Effector CD8-positive, alpha-beta T cell (primary cell): ENCODE measurements at places on chromosomes 2 and 18.

DNA sequence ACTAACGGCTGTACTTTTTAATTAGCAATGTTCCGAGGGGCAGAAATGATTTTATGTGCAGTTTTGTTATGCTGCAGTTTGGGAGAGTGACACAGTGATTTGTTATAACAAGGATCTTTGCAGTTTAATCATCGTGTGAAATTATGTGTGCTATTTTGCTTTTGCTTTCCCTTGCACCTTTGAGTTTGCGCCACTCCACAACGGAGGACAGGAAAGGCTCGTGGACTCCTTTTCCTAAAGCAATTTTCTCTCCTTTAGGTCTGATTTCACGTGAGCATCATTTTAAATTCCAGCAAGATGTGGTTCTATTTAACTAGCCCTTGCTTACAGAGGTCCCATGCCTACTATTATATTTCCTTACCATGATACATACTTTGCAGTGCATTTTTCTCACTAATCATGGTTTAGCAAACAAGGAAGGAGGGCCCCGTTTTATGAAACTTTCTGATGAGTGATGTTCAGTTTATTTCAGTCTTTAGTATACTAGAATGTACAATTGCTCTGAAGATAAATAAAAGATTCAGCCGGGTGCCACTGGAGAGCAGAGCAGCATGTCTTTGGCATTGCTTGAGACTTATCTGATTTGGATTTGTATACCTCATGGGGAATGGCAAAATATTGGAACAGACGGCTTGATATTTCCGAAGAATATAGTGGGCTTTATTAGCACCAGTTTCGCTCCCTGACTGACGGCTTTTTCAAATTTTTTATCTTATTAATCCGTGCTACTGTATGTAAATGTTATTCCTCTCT is 528.2 kb upstream of the FANCL start:
- no peak for DNase-seq

- DNase-seq, result no peak
Measured at GRCh38 chr2:226064932-226065570, 665.5 kb downstream of the NYAP2 start.

- DNase-seq, result no peak
Measured at GRCh38 chr2:171747371-171747770, 60.1 kb downstream of the DYNC1I2 start.

GRCh38 chr2:100831831-100832230 is 11.9 kb downstream of the NPAS2 start:
- DNase-seq, result no peak

DNA sequence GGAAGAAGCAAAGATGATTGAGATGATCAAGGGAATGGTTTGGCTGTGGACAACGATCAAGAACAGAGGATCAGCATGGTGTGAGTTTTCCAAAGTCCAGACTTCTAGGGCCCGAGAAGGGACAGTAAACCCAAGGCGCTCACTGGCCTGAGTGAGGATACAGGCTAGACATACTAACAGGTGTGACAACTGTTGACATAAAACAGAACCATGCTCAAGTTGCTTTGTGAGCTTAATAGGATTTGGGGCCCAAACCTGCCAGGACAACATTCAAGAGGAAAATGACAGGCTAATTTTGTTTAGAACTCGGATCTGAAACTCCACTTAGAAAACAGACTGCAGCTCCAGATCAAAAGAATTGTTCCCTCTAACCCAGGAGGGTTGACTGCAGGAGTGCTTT is 68.1 kb upstream of the ACKR3 start:
- DNase-seq, result no peak

DNA sequence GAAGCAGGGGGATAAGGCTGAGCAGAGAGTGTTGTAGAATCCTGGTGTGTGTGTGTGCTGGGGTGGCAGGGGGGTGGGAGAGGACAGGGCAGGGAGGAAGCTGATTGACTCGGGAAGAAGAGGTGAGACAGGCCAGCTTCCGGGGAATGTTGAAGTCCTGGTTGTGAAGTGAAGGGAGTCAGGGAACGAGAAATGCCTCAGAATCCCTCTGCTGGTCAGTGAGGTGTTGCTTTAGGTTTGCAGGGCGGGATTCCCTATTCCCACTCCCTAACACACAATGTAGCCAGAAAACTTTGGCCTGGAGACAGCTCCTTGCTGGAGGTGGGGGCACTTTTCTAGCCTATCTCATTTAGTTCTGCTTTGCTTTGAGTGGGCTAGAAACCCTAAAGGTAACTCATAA is 265.1 kb downstream of the HAUS1 start:
- DNase-seq, result no peak

DNA sequence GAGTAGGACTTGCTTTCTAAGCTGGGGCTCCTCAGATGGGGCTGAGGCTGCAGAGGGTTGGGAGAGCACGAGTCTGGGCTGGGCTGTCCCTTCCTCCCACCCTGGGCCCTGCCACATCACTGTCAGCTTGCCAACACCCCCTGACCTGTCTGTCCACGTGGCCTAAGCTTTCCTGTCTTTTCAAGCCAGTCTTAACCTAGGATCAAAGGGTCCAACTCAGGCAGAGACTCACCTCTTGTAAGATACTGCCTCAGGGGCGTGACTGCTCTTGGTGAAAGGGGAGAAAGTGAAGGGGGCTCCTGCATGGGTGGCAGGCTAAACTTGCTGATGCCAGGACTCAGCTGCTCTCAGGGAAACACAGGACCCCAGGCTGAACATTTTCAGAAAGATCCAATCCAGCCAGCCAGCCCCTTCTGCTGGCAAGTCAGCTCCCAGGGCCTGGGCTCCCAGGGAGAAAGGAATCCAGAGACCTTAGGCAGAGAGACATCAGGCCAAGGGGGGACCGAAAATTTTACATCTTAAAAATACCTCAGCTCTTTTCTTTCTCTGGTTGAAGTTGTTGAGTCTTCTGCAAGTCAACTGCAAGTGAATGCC is 144.2 kb upstream of the ID2 start:
- DNase-seq, result no peak

DNA sequence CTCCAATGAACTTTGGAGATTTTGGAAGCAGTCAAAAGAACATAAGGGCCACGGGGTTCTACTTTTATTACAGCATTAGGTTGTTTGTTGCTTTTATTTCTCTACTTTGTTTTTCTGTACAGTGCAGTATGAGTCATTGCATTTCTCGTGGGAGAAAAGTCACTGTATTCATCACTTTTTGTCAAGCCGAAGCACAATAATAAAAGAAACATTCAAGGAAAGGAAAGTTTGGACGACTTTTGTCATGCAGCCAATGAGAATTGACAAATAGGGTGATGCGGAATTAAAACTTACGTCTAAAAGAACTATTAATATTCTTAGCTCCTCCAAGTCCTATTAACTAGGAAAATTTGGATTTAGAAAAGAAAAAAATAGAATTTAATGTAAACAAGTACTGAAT is 209.9 kb downstream of the TMEM182 start:
- no peak for DNase-seq

DNA sequence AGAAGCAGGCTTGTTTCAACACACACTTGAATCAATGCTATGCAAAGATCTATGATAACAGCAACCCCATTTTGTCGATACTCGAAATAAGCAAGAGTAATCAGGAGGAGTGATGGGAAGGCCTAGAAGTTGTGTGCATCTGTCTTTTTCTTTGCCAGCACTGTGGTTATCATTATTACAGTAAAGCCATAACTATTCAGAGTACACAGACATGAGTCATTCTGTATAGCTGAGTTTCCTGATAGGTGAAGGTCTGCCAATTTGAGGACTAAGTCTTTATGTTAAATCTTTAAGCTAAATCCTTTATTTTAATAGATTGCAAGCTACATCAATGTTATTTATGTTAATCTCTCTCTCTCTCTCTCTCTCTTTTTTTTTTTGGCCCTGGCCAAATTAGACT is 1344.4 kb upstream of the CELF4 start:
- DNase-seq, result no peak

DNA sequence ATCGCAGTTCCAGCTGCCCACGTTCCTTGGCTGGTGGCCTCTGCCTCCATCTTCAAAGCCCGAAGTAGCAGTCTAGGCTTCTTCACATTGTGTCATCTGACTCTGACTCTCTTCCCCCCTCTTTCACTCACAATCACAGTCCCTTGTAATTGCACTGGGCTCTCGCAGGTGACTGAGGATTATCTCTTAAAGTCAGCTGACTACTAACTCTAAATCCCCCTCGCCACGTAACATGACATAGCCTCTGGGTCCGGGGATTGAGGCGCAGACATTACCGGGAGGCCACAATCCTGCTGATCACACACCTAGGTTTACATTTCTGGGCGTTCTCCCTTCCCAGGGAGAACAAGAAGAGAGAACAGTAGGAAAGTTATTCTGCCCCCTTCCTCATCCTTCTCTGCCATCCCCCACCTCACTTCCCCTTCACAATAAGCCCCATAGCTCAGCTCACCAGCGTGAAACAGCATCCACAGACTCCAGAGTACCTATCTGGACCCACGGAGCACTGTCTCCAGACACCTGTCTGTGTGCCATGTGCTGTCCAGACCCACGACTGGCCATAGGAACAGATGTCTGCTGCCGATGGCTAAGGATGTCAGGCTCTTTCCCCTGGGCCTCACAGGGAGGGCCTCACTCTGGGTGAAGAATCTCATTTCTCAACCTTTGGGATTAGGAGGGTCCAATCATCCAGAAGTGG is 64.3 kb upstream of the FZD7 start:
- no peak for DNase-seq

- DNase-seq, result no peak
Measured at GRCh38 chr18:183769-184168, 25.4 kb downstream of the USP14 start.

- no peak for DNase-seq
Measured at GRCh38 chr2:24272907-24273306, 87.4 kb downstream of the ITSN2 start.

DNA sequence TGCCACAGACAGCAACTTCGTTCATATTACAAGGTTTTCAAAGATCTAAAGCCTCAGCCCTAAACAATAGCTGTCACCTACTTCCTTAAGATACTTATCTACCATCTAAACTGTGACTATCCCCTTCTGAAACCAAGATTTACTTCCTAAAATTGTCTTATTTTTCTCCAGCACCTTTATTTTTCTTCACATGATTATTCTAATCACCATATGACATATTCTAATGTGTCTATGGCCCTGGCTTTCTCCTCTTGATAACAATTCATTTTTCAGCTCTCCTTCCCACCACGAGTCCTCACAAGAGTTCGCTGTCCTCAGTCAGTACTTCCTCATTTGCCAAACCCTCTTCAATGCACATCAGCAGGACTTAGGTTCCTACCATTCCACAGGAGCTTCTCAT is 53.9 kb downstream of the RTTN start:
- DNase-seq, result no peak

GRCh38 chr2:121080013-121080772 is 204.8 kb downstream of the TFCP2L1 start:
- DNase-seq, result peak; percentile 5

DNA sequence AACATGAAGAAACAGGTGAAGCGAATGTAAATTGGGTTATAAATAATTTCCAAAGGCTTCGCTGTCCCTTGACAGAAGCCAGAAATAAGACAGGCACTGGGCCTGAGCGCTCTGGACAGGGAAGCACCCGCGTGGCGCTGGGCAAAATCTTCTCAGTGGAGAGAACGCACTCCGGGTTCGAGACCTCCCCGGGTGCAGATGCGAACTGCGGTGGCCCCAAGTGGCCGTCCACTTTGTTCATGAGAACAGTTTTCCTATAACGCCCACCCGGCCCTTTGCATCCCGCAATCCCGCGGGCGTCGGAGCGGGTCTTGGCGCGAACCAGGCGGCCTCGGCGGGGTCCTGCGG is 651 bp upstream of the DPYSL5 start:
- no peak for DNase-seq

- no peak for DNase-seq
Measured at GRCh38 chr18:13194239-13194638, 24.3 kb upstream of the LDLRAD4 start.

GRCh38 chr2:232018181-232018580 is 56.7 kb downstream of the DIS3L2 start:
- no peak for DNase-seq

GRCh38 chr2:207768866-207769596 is 675 bp downstream of the FZD5 start:
- no peak for DNase-seq

DNA sequence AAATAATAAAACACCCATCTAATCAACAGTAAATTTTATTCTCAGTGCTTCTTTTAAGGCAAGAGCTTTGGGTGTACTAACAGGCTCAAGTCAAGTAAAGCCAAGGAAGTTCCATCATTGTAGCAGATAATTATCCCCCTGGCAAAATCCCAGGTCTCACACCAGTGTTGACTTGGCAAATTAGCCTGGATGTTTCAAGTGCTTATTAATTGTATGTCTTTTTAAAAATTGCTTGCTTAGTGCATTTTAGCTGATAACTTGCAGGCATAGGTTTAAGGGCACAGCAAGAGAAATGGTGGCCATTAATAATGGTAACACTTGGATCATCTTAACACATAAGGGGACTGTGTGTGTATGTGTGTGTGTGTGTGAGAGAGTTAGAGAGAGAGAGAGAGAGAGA is 42.0 kb upstream of the FMNL2 start:
- DNase-seq, result no peak

DNA sequence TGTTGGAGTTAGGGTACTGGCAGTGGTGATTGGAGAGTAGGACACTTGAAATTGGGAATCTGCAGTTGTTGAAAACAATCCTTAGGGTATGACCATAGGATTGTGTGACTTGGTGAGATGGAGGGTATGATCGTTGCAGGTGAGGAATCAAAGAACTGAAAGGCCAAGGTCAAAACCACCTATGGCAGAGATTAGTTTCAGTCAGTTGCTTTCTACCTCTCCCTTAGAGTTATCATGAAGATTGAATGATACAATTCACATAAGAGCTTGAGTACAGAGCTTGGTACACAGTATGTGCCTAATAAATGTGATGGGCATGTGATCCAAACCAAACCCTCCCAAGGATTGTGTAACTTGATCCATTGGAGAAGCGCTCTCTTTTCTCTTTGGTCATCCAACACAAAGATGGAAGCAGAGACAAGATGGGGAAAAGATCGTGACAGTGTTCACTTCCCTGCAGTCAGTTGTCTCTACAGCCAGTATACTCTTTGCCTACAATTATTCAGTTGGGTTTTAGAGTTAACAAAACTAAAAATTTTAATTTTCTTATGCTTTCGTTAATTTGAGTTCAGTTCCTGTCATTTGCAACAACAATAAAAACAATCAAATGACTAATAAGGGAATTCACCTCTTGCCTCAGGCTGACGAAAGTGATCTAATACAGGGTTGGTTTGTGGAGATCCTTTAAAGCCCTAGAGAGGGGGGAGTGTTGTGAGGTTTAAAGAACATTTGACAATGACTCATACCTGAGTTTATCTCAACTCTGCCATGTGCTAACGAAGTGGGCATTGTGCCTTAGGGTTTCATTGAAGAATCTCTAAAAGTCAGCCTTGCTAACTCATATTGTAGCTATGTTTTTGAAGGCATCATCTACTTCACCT is 14.8 kb upstream of the SMAD2 start:
- no peak for DNase-seq

DNA sequence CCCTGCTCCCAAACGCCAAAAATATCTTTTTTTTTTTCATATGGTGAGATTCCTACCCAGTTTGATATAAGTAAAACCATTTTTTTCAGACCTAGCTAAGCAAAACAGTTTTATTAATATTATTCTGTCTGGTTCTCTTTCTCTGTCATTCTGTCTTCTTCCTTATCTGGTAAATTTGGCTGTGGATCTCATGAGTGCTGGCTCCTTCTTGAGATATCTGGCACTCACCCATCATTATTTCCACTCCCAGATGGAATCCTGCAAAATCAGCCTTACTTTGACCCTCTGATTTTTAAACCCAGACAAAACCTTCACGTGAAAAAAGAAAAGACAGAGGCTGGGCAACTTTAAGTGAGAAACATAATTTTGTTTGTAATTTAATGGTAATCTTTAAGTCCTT is 373.6 kb downstream of the NYAP2 start:
- DNase-seq, result no peak

GRCh38 chr2:146701183-146701582 is 1143.6 kb upstream of the ACVR2A start:
- no peak for DNase-seq

GRCh38 chr18:48547531-48547981 is 8.7 kb downstream of the CTIF start:
- no peak for DNase-seq
